ENCODE measurements at places on chromosomes 1 and 21.

DNA sequence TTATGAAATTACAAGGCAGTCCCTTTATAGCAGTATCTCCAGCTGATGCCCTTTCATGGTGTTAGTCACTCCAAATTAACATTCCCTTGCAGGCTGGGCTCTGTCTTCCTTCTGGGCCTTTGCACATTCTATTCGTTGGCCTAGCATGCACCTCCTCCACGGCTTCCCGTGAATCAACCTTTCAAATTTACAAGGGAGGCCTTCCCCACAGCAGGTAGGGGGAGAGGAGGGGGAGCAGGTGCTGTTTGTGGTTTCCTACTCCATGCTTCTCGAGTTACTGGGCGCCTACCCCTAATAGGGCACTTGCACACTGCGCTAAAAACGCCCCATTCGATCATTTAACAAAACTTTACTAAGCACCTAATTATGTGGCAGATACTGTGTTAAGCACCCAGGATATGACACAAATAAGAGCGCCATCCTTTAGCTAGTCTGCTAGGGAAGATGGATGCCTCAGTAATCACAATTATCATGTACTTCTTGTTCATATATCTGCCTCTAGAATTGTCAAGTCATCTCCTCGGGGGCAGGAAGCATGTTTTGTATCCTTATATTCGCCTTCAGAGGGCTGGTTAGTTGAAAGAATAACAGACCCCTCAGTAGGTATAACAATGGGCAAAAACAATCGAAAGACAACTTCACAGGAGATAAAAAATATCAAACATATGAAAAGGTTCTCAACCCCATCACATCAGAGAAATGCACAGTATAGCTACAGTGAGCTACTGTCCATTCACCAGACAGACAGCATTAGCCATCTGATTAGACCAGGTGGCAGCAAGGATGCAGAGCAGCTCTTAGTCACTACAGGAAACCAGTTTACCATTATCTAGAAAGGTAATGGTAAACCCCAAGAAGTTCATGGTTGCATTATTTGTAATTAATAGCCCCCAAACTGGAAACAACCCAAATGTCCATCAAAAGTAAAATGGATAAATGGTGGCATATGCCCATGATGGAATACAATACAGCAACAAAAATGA is 1.7 kb upstream of the ADAR start:
- no peak for DNase-seq

DNA sequence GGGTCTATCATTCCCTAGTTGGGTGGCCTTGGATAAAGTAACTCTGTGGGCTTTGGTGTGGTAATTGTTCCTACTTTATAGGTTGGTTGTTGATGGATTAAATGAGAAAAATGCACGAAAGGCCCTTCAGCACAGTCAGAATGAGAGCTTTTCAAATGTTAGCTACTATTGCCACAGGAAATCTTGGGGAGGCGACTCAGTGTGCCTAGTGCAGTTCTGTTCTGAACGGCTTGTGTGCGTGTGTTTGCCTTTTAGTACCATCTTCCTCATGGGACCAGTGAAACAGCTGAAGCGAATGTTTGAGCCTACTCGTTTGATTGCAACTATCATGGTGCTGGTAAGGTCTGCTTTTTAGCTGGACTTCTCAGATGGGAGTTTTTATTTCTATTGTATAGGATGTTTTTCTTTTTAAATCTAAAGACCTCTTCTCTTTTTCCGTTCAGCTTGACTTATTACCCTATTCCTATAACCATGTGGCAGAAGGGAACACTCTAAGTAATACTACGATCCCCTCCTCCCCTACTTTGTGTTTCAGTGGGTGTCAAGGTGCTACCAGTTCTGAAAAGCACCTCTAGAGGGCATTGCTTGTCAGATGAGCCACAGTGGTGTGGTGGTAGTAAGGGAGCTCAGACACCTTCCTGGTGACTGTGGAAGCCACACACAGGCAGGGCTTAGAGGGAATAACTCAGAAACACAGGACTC is 9.2 kb downstream of the SFT2D2 start:
- no peak for DNase-seq

DNA sequence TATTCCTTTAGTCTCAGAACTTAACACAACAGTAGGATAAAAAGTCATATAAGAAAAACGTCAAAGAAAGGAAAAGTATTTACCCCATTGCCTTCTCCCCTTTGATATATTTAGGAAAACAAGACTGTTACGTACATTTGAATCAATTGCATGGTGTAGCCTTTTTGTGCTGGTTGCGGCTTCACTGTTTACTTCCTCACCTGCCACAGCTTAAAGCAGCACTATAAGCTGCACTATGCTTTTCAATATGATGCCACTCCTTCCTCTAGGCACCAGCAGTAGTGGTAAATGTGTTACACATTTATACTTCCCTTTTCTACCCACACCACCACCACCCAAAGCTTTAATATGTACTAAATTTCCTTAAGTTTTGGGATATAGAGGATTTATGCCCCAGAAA is 111.1 kb downstream of the ATP1B1 start:
- no peak for DNase-seq

- no peak for DNase-seq
Observed at GRCh38 chr1:248802454-248802853, 23.3 kb downstream of the SH3BP5L start.

DNA sequence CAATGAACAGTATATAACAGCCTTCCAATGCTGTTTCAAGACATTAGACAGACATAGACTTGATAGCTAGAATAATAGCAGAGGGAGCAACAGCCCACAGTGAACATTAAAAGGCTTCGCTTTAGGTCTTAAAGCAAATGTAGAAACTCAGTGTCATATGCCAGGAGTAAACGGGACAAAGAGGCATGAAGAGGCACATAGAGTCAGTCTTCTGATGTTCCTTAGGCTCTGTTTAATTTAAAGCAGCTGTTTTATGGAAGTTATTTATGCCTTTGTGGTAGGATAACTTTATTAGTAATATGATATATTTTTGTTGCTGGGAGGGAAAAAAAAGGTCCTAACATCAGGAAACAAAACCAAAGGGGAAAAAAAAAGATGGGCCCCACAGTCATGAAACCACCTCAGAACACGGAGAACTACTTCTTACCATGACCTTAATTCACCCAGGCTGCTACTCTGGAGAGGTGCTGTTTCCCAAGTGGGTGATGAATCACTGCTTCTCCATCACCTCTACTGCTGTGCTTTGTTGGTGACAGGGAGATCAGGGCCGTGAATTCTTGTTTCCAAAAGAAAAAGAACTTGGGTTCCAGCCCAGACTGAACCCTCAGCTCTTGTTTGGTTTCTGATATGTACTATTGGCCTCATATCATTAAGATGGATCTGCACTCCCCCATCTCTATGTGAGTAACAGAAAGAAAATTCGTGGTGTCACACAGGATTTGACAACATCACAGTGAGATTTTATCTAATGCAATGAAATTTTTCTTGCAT is 616.9 kb downstream of the KIF26B start:
- DNase-seq, result no peak

- no peak for DNase-seq
Observed at GRCh38 chr1:41739061-41739955, 179.4 kb downstream of the HIVEP3 start.

GRCh38 chr1:66276218-66276617 is 257.7 kb upstream of the SGIP1 start:
- no peak for DNase-seq

DNA sequence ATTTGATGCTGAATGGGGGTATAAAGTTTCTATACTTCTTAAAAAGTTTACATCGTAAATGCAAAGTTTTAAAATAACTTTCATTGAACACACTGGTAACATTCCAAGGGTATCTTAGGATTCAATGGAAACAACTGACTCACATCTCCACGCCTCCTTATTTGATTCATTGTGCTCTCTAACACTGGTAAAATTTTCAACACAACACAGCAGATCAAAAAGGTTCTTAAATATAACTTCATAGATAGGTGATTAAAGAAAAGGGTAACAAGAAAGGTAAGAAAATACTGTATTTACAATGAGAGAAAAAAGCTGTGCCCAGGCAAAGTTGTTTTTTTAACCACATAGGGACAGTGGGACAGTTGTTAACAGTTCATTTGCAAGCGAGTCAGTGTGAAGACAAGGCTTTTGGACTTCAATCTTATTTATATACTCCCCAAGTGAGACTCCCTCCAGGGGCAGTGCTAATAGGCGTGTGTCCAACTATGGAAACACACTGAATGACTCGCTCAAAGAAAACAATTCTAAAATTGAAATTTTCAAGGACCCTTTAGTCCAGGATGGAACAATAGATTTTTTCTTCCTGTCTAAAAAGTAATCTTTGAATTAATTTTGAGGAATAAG is 140.5 kb downstream of the TIAM1 start:
- no peak for DNase-seq

DNA sequence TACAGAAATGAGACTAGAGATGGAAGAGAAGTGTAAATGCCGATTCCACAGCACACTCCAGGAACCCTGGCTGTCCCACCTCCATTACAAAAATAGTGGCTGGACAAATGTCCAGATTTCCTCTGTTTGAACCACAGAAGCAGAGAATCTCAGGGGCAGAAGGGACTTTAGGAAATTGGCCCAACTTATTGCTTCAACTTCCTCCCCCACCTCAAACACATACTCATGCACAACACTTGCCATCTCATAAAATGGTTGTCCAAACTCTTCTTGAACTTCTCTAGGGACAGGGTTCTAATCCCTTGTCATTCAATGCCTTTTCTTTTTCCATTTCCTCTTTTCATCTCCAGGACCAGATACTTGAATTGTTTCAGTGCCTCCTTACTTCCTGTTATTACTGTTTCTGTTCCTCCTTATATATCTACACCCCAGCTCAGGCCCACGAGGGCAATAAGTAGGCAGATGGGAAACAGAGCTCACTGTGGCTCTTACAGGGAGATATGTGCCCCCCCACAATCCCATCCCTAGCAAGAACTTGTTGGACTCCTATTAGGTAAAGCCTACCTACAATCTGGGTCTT is 8.5 kb upstream of the B4GALT3 start:
- no peak for DNase-seq

DNA sequence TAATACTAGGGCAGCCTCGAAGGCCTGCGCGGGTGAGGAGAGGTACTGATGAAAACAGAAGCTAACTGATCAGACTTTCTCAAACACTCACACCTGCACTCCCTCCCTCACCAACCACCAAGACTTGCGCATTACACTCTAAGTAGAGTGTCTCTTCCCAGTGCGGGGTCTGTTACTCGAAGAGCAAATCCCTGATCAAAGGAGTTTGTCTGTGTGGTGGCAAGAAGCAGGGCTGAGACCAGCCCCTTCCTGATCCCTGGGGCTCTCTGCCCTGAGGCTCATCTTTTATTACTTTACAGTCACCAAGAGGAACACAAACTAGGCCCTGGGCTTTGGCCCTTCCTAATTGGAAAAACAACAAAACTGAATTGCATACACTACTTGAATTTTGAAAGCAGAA is 19.5 kb upstream of the TSNAX start:
- no peak for DNase-seq

- no peak for DNase-seq
Observed at GRCh38 chr1:31843506-31843905, 27.7 kb upstream of the SPOCD1 start.

DNA sequence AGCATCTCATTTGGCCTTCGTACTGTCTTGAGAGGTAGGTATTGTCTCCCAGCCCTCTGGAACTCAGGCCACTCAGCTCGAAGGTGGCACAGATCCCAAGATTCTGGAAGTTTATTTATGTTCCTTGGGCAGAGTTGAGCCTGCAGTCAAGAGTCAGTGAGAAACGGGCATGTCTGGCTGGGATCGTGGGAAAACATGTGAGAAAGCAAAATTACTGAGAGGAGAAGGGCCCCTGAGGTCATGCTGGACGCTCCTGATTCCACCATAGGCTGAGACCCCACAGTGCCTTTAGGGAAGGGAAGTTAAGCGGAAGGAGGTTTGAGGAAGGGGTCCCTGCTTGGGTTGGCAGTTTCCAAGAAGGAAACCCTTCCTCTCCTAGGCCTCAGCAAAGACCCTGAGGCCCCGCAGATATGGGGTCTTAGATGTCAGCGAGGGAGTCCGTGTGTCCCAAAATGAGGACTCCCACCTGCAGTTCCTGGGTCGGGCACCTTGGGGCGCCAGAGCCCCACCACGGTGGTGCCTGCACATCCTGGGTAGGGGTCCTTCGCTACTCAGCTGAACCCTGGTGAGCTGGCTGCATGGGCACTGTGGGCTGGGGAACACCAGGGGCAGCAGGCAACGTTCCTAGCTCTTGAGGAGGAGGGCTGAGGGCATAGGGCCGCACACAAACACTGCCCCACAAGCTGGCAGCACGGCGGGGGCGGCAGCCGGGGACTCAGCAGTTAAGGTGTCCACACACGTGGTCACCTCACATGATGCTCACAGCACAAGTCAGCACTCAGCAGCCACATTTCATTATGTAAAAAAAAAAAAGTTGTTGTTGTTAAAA is 12.3 kb upstream of the SEMA4A start:
- DNase-seq, result no peak

DNA sequence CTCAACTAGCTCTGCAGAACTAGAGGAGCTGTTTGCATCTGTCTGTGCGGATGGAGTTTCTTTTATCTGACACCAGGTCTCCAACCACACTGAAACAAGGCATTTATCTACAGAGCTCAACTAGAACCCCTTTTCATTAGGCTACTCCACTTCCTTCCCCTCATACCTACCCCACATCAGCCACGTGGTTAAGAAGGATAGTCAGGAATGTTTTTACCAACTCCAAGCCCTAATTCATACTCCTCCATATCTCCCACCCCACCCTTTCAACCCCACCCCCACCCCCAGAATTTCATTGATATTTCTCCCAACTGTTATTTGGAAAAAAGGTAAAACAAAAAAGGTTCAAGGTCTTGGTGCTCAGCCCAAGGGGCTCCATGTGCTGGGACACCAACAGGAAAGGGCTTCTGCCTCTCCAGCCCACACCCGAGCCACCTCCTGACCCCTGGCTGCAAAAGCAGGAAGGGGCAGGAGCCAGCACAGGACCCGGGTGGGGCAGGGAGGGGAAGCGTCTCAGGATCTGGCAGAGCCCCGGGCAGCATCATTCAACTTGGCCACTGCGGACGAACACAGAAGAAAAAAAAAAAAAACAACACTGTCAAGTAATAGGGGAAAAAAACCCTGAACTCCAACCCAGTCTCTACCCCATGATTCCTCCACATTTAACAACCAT is 7.0 kb downstream of the ENSA start:
- no peak for DNase-seq

GRCh38 chr1:4549930-4550329 is 104.5 kb upstream of the AJAP1 start:
- no peak for DNase-seq
